ENCODE measurements at places on chromosomes 6 and 20. TPM values are rescaled to one million over a fixed set of nuclear protein-coding genes. Genes with fewer than 3 reads are reported as not detected.

Gene ZC3H12D
- polyA plus RNA-seq, result not detected

Gene OSER1
- polyA plus RNA-seq, result 25.2 TPM

DNA sequence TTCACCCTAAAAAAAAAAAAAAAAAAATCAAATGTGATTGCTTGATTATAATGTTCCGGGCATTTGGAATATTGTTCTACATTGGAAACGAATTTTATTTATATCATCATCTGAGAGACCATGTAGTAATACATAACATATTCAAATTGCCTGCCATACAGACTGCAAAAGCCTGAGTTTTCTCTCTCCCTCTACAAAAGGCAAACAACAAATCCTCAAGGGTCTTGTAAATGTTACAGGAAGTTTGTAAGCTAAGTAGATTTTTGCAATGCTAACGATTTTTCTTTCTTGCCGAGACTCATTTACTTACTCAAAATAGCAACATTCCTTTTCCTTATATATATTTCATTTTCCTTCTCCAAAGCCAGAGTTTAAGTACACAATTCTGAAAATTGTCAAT lies 49.0 kb upstream of the HTR1E start:
- peak; percentile 7 for DNase-seq

Gene SLC52A3
- 2.3 TPM for polyA plus RNA-seq

DNA sequence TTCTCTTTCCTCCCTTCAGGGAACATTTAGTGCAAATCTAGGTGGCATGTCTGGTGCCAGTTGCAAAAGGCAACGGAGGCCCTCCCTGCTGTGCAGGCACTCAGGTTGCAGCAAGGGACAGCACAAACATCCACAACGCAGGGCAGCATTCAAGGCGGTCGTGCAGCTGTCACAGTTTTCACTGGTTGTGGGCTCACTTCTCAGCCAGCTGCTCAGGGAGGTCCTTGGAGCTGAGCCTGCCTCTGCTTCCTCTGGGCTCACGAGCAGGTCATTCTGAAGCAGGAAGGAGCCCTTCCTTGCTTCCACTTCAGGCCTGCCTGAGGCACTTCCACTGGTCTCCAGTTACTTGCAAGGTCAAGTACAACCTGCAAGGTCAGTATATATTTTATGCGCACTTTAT lies 3.8 kb upstream of the NPEPL1 start:
- DNase-seq, result no peak

DNA sequence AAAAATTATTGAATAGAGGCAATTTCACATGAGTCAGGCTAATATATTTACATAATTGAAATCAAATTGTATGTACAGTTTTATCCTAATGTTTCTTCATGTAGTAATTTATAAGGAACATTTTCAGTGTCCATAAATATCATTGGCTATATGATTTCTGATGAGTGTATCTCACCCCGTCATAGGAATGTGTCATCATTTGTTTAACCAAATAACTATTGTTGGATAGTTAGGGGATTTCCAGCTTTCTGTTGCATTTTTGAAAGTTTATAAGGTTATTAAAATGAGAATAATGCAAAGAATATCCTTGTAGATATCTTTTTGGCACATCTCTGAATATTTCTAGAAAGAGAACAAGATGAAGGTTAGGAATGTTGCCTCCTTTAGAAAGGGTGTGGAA lies 39.0 kb downstream of the SYTL3 start:
- no peak for DNase-seq

DNA sequence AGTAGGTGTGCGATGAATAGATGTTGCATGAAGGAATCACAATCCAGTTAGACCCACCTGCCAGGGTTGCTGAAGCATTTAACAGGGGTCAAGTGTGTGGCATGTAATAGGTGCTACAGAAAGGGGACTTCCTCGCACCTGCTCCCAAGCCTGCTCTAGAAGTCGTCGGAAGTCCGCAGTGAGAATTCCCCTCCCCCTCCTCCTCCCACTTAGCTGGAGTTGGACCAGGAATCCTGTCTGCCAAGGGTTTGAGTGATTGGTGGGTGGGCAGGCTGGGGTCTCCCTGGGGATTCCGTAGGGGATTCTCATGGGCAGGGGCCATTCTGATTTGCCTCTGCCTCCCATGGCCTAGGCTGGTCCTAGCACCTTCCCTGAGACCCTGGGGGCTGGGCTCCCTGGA lies 10.3 kb downstream of the SCRT2 start:
- DNase-seq, result peak; percentile 65

Gene BEND6
- polyA plus RNA-seq, result 4.5 TPM

Gene FRMD1
- polyA plus RNA-seq, result 2.0 TPM

- DNase-seq, result no peak
Measured at GRCh38 chr6:161924516-161925116, 650.8 kb upstream of the AGPAT4 start.

DNA sequence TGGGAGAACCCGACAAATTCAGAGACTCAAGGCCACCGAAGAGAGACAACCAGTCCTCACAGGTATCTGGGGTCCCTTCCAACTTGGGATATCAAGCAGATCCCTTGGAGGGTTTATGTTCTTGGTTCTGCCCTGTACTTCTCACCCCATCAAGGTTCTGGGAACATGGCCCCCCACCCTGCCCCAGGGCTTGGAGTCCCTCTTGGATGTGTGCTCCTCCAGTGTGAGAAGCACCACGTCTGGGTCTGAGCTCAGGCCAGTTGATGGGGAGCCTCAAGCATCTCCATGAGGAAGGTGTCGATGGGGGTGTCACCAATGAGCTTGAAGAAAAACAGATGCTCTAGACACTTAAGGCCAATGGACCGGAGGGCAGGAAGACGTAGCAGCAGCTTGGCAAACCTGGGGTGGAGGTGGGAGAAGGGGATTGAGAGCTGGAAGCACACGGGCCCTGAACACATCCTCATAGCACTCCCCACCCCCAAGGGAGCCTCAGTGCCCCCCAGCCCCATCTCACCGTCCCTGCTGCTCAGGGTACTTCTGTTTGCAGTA lies 2.2 kb upstream of the COL11A2 start:
- no peak for DNase-seq

GRCh38 chr20:34014878-34015277 lies 21.2 kb downstream of the RALY start:
- no peak for DNase-seq

DNA sequence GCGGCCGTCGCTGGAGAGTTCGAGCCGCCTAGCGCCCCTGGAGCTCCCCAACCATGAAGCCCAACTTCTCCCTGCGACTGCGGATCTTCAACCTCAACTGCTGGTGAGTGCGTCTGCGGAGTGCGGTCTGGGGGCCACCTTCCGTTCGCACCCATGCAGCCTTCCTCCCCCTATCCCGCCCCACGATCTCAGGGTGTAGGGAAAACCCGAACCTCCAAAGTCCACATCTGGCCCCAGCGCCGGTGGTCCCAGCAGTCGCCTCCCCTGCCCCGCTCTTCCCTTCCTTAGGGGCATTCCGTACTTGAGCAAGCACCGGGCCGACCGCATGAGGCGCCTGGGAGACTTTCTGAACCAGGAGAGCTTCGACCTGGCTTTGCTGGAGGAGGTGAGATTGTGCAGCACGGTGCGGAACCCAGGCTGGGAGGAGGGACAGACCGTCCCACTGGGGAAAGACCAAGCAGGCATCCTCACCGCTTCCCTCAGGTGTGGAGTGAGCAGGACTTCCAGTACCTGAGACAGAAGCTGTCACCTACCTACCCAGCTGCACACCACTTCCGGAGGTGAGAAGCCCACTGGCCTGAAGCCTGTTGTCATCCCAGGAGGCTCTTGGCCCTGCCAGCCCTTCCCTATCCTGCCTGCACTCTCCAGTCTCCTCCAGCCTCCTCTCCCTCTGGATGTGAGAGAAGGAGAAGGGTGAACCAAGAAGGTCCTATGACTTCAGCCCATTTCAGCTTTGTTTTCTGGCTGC lies 719 bp downstream of the SMPD2 start:
- DNase-seq, result peak; percentile 83

- no peak for DNase-seq
Measured at GRCh38 chr6:81682858-81683620, 69.4 kb downstream of the TENT5A start.

- no peak for DNase-seq
Measured at GRCh38 chr20:38877483-38877882, 48.7 kb upstream of the FAM83D start.

Gene ESR1
- 0.24 TPM for polyA plus RNA-seq

- DNase-seq, result peak; percentile 97
Measured at GRCh38 chr20:32535953-32536823, 48.9 kb downstream of the NOL4L start.

DNA sequence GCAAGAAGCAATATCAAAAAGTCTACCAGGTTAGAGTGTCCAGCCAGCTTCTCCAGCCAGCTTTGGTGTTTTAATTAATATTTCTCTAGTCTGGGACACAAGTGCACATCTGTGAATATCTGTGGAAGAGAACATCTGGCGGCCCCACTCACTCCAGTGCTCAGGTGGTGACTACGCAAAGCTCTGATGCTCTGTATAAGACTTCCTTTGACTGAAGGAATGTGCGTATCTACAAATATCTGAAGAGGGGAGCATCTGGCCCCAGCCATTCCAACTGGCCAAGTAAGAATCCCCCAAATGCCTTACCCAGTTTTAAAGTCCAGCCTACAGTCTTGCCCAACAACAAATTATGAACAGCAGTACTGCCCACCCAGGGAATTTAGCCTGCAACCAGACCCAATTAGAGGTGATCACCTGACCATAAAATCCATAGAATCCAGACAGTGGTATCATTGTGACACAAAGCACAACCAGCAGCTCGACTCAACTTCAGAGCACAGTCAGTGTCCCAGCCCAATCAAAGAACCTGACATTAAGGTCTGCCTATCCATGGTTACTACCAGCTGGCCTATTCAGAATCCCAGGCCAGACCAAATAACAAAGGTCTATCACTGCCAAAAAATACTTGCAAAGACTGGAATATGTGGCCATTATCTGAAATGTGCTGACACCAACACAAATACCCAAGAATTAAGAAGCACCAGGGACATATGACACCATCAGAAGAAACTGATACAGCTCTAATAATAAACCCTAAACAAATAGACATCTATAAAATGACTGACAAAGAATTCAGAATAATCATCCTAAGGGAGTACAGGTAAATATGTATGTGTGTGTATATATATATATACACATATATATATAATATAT lies 76.1 kb upstream of the MANEA start:
- DNase-seq, result no peak
